Cardiac muscle cell (in vitro differentiated cells and primary cell): ENCODE measurements at places on chromosomes 2 and 18. TPM values are rescaled to one million over a fixed set of nuclear protein-coding genes. Genes with fewer than 3 reads are reported as not detected.

DNA sequence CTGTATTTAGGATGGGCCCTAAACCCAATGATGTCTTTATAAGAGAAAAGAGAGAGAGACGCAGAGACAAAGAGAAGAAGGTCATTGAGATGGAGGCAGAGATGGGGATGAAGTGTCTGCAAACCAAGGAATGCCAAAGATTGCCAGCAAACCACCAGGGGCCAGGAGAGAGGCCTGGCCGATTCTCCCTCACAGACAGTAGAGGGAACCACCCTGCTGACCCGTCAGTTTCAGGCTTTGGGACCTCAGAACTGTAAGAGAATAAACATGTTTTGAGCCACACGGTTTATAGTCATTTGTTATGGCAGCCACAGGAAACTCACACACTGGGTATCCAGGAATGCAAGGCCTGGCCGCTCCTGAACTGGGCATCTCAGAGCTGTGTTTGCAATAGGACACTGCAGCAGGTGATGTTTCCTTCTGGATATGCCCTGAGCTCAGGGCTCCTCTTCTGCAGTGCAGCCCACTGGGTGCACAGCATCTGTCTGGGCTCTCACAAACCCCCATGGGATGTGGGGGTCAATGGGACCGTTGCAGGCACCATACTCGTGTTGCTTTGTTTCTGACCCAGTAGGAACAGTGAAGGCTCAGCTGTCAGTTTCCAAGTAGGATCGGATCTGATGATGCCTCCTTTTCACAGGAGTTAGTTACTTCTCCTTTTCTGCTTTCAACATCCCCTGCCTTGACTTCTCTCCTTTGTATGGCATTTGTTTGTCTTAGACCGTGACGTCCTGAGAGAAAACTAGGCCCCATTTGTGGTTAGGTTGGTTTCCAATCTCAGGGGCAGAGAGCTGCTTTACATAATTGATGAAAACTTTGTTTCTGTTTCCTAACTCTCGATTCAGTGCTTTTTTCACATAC lies 20.8 kb downstream of the PTPN18 start:
- no peak overlapping the region for H3K27ac ChIP-seq
- H3K4me3 ChIP-seq: no peak overlapping the region
- DNase-seq: no peak
- no peaks in the 10 kb centered on the region for H3K36me3 ChIP-seq
- H3K4me1 ChIP-seq: no peaks in the 10 kb centered on the region

DNA sequence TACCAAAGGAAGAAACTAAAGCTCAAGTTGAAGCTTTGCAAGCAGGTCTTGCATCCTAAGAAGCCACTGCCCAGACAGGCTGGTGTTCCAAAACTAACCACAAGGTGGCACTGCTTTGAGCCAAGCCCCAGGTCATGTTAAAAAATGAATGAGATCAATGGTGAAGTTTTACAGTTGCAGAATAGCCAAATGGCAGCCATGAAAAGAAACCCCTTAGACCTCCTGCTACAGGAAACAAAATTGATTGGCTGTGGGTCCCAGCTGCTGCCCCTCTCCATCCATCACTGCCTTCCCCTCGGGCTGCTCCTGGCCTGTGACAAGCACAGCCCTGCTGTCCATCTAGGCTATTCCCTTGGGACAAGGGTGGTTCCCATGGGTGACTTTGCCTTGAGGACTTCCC lies 20.7 kb upstream of the MREG start:
- no peak overlapping the region for H3K27ac ChIP-seq
- peak; percentile 65 for DNase-seq
- no peak overlapping the region for H3K4me3 ChIP-seq

EML6 gene
- total RNA-seq: 0.89 and 0.92 TPM in 2 replicates

GLI2 gene
- total RNA-seq: 9.5 and 13.8 TPM in 2 replicates

GRCh38 chr18:26705757-26706156 lies 157.4 kb upstream of the KCTD1 start:
- no peaks in the 10 kb centered on the region for H3K27me3 ChIP-seq
- H3K4me1 ChIP-seq: peaks cover 8% of the 10 kb centered on the region
- H3K4me3 ChIP-seq: no peak overlapping the region
- no peak overlapping the region for H3K27ac ChIP-seq

VWC2L gene
- 0.11 and 0.24 TPM in 2 replicates for total RNA-seq

DNA sequence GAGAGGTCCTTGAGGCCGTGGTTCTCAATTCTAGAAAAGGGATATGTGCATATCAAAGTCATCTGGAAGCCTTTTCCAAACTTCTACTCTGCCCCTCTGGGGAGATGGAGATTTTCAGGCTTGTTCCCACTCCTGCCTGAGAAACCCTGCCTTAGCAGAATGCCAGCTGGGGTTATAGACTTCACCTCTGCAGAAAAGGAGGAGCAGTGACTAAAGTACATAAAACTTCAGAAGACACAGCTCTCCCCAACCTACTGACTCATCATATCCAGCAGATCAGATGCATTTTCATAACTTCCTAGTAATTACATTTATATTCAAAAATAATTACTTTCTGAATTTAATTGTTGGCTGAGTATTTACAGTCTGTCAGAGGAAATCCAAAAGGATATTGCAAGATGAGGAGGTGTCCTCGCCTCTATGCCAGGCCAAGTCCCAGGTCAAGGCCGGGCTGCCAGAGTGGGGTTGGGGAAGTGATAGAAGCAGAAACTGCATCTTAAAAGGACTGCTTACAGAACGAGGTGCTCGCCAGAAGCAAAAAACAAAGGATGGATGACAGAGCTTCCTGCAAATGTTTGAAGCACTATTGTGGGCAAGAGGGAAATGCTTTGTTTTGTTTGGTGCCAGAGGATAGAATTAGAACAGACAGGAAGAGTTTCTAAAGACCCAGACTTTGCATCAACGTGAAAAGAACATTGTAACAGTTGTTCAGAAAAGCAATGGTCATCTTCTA lies 75.6 kb upstream of the APCDD1 start:
- H3K4me1 ChIP-seq: peaks cover 7% of the 10 kb centered on the region
- no peak overlapping the region for H3K27ac ChIP-seq

PRR30 gene
- not detected in 2 replicates for total RNA-seq

- H3K36me3 ChIP-seq: no peaks in the 10 kb centered on the region
- no peak overlapping the region for H3K4me3 ChIP-seq
- no peak overlapping the region for H3K27ac ChIP-seq
- H3K27me3 ChIP-seq: peaks cover 48% of the 10 kb centered on the region
- H3K4me1 ChIP-seq: no peaks in the 10 kb centered on the region
These were observed 14.4 kb upstream of the DLX1 start for GRCh38 chr2:172070936-172071335.

DNA sequence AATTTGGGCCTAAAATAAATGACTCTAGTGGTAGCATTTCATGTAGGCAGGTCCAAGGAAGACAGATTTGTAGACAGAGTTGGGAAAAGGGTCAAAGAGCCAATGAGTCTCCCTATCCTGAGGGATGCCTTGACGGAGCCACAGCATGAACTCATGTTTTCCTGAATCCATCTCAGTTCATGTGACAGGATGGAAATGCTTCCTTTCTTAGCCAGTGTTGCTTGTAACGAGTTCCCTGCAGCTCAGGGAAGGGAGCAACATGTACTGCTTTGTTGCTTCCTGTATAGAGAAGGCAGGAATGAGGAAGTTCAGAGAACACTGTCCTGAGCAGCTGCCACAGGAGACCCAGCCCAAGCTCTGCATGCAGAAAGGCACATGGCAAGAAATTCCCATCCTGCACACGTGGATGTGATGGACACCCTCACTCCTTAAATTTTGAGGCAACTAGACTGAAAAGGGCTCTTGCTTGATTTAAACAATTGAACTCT lies 27.9 kb downstream of the TMEM17 start:
- H3K27ac ChIP-seq: peak overlapping the region; percentile 64
- H3K36me3 ChIP-seq: no peaks in the 10 kb centered on the region
- H3K27me3 ChIP-seq: no peaks in the 10 kb centered on the region
- H3K4me3 ChIP-seq: no peak overlapping the region
- no peak for DNase-seq
- H3K4me1 ChIP-seq: peaks cover 28% of the 10 kb centered on the region

DNA sequence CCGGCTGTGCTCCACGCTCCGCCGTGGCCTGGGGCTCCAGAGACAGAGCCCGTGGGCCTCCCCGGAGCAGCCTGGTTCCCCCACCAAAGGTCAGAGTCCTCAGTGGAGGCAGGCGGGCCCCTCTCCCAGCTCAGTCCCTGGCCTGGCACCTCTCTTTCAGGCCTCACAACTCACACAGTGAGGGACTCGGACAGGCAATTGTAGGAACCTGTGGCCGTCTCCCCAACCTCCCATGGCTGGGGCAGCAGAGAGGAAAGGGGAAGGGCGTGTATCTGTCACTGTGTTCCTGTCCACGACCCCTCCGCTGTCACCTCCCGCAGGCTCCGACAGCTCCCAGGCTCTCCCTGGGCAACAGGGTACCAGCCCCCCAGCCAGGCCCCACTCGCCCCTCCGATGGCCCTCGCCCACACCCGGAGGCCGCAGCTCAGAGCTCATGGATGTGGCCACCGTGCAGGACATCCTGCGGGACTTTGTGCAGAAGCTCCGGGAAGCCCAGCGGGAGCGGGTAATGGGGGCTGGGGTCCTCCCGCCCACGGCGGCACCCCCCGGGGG lies 32.4 kb upstream of the SNED1 start:
- no peak overlapping the region for H3K27ac ChIP-seq
- peaks cover 4% of the 10 kb centered on the region for H3K4me1 ChIP-seq
- no peak for DNase-seq
- H3K27me3 ChIP-seq: no peaks in the 10 kb centered on the region
- H3K36me3 ChIP-seq: no peaks in the 10 kb centered on the region
- H3K4me3 ChIP-seq: no peak overlapping the region

- H3K36me3 ChIP-seq: no peaks in the 10 kb centered on the region
- H3K27me3 ChIP-seq: no peaks in the 10 kb centered on the region
- H3K27ac ChIP-seq: no peak overlapping the region
- H3K4me3 ChIP-seq: no peak overlapping the region
- no peak for DNase-seq
- H3K4me1 ChIP-seq: peaks cover 33% of the 10 kb centered on the region
These were observed 93.6 kb upstream of the FAM117B start for GRCh38 chr2:202541137-202541536.

DNA sequence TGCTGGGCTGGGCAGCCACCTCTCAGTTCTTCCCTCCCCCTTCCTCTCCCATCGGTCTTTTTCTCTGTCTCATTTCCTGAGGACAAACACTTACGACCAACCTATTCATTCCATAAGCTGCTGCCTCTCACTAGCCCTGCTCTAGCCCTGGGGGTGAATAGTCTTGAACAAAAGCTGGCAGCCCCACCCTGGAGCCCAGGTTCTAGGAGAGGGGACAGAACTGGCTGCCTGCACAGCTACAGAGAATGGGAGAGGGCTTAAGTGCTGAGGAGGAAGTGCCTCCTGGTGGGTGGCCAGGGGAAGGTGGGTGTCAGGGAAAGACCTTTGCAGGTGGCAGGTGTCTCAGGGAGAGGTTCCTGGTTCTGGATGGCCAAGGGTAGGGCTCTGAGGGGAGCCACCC lies 22.8 kb downstream of the ANO7 start:
- peaks cover under 1% of the 10 kb centered on the region for H3K4me1 ChIP-seq
- no peak for DNase-seq
- no peak overlapping the region for H3K27ac ChIP-seq

GRCh38 chr2:34416856-34417255 lies 817.8 kb upstream of the FAM98A start:
- H3K27me3 ChIP-seq: no peaks in the 10 kb centered on the region
- no peak for DNase-seq
- no peaks in the 10 kb centered on the region for H3K36me3 ChIP-seq
- no peak overlapping the region for H3K4me3 ChIP-seq

NAT8 gene
- total RNA-seq: not detected in 2 replicates

C2orf72 gene
- 4.2 and 5.4 TPM in 2 replicates for total RNA-seq

GRCh38 chr2:223008162-223008561 lies 43.8 kb upstream of the KCNE4 start:
- no peak overlapping the region for H3K27ac ChIP-seq
- DNase-seq: no peak
- H3K4me1 ChIP-seq: no peaks in the 10 kb centered on the region
- H3K36me3 ChIP-seq: no peaks in the 10 kb centered on the region
- no peak overlapping the region for H3K4me3 ChIP-seq

DNA sequence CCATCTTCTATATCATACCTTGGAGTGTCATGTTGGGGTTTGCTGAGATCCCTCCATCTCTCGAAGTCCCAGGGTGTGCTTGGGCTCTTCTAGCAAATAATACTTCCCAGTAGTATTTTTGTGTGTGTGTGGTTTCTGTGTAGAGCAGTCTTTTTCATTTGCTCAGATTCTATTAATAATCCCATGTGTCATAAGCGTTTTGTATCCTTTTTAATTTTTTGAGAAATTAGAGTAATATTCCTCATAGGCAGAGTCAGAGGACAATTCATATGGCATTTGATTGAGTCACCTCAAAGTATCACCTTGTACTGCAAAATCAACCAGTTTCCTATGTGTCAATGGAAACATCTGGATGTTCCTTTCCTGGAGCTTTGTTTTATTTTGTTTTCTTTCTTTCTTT lies 37.4 kb upstream of the PPP1R1C start:
- no peak for DNase-seq
- H3K4me3 ChIP-seq: no peak overlapping the region
- no peaks in the 10 kb centered on the region for H3K27me3 ChIP-seq
- no peak overlapping the region for H3K27ac ChIP-seq

DNA sequence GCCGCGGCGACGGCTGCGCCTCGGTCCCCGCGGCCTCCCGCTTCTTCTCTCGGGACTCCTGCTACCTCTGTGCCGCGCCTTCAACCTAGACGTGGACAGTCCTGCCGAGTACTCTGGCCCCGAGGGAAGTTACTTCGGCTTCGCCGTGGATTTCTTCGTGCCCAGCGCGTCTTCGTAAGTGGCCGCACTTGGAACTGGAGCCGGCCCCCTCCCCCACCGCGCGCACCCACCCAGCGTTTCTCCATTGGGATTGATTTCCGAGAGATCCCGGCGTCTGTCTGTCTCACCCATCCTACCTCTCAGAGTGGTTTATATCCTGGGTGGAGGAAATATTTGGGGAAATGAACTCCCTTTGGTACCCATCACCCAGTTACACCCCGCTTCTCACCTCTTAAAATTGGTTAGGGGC lies 498 bp downstream of the ITGAV start:
- peak overlapping the region; percentile 95 for H3K4me3 ChIP-seq
- peaks cover 44% of the 10 kb centered on the region for H3K4me1 ChIP-seq
- H3K36me3 ChIP-seq: no peaks in the 10 kb centered on the region
- H3K27me3 ChIP-seq: no peaks in the 10 kb centered on the region

HOXD8 gene
- total RNA-seq: not detected in 2 replicates

DNA sequence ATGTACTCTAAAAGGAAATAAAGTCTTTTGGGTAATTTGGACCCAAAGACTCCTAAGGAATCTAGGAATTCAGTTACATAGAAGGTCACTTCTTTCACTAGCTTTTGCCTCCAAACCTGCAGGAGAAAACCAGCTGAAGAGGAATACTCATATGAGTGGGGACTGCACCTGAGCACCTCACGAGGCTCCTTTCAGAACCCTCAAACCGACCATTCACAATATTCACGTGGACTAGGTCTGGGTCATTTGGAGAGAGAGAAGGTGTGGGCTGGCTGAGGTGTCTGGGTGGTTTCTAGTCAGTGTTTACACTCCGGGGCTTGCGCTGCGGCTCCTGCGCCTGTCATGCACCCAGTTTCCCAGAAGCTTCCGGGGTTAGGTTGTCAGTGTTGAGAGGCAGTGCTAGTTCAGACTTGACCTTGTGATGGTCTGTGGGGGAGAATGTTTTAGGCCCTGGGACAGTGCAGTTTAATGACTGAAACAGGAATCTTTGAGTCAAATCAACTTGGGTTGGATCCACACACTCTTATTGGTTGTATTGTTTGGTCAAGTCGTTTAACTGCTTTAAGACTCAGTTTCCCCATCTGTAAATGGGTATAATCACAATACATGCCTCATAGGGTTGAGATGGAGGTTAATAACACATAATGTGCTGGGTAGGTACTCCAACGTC lies 78.4 kb downstream of the LIMS1 start:
- H3K36me3 ChIP-seq: no peaks in the 10 kb centered on the region
- H3K4me3 ChIP-seq: no peak overlapping the region
- H3K27ac ChIP-seq: peak overlapping the region; percentile 85
- DNase-seq: no peak
- no peaks in the 10 kb centered on the region for H3K27me3 ChIP-seq
- H3K4me1 ChIP-seq: peaks cover 60% of the 10 kb centered on the region
